ENCODE measurements at places on chromosomes 7 and 10.

DNA sequence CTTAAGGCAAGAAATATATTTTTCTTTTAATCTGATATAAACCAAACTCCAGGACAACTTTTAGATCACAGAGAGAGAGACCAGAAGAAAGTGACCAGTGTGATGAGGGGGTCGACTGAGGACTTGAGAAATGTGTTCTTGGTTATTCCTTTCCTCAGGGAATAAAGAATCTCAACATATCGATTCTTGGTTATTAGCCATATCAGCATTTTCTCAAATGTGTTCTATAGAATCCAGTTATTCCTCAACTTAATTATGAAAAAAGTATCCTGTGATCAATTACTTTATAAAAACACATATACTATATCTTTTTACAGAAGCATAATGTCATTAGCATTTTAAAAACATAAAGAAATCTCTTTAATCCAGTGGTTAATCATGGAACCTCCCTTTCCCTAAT lies 222.1 kb upstream of the FAM3C start:
- no peak for ATAC-seq

DNA sequence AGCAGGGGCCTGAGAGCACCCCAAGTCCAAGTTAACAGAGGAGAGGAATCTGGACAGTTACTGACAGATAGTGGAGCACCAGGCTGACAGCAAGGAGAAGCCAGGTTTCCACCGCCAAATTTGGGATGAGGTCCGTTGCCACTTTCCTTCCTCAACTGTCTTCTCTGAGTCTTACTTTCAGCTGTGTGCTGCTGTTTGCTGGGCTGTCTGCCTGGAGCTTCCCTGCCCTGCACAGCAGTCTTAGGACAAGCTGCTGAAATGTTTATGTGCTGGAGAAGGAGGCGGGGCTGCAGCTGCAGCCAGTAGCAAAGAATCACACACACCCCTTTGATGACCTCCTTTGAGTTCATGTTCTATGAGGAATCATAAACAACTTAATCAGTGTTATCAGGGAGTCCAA lies 17.4 kb upstream of the CYP3A7 start:
- no peak for ATAC-seq

DNA sequence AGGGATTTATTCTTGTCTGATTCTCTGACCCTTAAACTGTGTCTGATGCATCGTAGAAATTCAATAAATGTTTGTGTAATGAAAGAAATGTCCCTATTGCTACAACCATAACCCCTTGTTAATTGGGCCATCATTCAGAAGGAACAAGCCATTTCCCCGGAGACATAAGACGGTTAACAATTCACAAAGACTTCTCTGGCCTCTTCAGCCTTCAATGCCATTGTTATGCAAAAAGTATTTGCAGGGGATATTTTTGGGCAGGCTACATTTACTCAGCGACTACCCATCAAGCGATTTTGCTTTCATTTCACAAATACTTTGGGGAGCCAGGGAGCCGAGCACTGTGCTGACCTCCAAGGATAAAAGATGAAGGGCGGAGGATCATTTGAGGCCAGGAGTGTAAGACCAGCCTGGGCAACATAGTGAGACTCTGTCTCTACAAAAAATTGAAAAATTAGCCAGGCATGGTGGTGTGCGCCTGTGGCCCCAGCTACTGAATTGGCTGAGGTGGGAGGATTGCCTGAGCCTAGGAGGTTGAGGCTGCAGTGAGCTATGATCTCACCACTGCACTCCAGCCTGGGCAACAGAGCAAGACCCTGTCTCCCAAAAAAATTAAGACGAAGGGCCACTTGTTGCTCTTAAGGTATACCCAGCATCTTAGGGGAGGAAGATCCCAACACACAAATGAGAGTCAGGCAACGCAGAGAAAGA lies 20.0 kb upstream of the SDK1 start:
- no peak for ATAC-seq

- no peak for ATAC-seq
Observed at GRCh38 chr10:132988988-132989387, 46.6 kb upstream of the CFAP46 start.

DNA sequence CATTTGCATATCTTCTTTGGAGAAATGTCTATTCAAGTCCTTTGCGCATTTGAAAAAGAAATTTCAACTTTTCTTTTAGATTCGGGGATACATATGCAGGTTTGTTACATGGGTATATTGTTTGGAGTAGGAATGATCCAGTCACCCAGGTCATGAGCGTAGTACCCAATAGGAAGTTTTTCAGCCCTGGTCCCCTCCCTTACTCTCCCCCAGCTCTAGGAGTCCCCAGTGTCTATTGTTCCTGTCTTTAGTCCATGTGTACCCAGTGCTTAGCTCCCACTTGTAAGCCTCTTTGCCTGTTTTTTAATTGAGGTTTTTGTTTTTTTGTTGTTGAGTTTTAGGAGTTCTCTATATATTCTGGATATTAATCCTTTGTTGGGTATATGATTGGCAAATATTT lies 63.3 kb downstream of the SND1 start:
- ATAC-seq = no peak

GRCh38 chr7:131688738-131689661 lies 132.6 kb upstream of the PODXL start:
- peak; percentile 52 for ATAC-seq

DNA sequence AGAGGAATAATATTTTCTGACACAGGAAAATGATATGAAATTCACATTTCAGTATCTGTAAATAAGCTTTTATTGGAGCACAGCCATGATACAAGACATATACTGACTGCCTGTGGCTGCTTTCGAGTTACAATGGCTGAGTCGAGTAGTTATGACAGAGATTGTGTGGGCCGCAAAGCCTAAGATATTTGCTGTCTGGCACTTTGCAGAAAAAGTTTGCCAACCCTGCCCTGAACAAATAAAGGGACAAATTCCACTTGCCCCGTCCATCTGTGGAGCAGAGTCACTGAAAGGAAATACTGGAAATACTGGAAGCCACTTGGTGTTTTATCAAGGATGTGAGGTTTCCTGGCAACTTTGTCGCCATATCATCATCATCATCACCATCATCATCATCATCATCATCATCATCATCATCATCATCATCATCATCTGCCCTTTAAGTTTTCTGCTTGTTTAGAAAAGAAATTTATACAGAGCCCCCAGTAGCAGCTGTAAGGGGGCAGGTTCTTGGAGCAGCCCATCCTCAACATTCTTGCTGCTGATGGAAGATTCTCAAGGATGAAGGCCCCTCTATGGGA lies 85.8 kb downstream of the TCF7L2 start:
- ATAC-seq = no peak

DNA sequence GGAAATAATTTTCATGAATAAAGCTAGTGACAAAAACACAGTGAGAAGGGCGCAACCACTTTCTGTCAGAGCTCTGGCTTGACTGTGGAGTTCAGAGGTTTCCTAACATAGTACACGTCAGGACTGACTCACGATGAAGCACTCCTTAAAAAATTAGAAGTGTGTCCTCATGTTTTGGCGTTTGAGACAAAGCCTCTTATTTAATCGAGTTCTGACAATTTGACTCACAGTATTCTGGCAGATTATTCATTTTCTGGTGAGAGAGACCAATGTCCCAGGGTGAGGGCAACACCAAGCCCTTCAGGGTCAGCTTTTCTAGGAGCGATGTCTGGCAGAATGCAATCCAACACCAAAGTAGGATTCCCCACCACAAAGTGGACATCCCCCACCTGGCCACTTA lies 108.7 kb downstream of the DIP2C start:
- no peak for ATAC-seq

DNA sequence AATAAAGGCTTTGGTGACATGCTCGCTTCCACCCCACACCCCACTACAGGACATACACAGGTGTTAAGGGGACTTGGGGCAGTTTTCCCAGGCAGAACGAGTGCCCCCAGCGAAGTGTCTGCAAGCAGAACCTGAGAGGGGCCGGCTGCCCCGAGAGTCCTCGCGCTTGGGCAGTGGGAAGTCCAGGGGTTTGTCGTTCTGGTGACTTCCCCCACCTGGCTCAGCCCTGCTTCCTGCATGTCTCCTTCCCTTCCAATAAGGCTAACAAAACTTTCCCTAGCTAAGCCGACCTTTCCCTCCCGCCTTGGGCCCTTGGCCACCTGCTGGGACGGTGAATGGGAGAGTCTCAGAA lies 916 bp downstream of the VWA2 start:
- no peak for ATAC-seq

- peak; percentile 36 for ATAC-seq
Observed at GRCh38 chr7:20220921-20221547, 3.9 kb upstream of the MACC1 start.

DNA sequence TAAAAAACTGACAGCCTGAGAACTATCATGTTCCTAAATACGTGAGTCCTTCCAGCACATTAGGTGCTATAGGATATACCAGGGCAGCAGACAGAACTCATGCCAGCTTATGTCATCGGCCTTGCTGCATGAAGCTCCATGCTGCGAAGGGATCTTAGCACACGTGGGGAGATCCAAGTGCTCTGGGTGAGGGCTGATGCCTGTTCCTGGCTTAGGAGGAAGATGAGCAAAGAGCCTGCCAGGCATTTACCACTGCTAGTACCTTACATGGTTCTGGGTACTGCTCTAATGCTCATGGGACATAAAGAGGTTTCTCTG lies 43.2 kb downstream of the SVIL start:
- ATAC-seq = no peak

DNA sequence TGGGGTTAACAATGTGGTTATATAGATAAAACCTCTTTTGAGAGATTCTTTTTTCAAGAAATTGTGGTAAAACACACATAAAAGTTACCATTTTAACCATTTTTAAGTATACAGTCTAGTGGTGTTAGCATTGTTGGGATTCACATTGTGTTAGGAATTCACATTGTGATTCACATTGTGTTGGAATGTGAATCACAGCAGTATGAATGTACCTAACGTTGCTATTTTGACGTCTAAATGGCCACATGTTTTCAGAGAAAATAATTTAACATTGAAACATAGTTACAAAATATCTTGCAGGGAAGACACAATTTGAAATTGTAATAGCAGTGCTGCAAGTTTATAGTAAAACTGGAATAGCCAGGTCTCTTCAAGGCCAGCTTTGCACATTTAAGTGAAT lies 129.0 kb downstream of the BICC1 start:
- no peak for ATAC-seq

DNA sequence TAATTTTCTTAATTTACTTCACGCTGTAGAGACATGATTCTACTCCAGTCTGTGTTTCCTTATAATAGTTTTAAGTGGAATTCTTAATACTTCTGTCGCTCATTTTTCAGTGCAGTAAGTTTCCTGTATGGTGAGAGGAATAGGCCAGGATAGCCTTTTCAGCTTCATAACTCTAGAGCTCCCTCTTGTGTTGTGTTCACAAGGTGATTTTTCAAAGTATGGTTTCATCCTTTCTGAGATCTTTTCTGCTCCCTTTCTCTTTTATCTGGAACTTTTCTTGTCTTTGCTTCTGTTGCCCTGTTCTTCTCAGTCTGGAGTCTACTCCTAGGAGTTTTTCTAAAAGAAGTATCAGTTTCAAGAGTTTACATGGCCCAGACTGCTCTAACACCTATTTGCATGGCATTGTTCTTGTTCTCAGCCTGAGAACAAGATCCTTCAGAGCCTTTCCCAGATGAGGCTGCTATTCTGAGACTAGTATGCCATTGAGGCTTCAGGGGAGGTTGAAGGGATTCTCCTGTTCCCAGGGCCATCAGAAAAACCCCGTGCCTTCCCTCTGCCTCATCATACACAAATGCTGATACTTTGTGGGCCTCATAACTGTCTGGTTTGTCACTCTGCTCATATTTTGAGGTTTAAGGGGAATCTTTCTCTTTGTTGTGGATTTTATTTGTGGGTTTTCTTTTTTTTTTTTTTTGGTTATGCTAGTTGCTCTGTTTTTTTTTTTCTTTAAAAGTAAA lies 21.8 kb downstream of the NET1 start:
- no peak for ATAC-seq

DNA sequence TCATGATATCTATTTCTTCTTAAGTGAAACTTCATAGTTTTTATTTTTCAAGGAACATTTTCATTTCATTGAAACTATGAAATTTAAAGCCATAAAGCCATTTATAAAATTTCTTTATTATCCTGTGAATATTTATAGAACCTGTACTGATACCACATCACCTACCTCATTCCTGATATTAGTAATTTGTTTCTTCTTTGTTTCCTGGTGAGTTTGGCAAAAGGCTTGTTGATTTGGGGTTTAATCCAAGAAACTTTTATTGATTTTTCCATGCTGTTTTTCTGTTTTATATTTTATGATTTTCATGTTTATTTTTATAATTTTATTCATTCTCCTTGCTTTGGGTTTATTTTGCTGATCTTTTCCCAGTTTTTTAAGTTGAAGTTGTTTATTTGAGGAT lies 669.4 kb downstream of the NXPH1 start:
- ATAC-seq = no peak

GRCh38 chr7:134737566-134738345 lies 41.7 kb upstream of the CALD1 start:
- peak; percentile 80 for ATAC-seq

- no peak for ATAC-seq
Observed at GRCh38 chr10:24720096-24720495, 3.6 kb downstream of the ARHGAP21 start.

DNA sequence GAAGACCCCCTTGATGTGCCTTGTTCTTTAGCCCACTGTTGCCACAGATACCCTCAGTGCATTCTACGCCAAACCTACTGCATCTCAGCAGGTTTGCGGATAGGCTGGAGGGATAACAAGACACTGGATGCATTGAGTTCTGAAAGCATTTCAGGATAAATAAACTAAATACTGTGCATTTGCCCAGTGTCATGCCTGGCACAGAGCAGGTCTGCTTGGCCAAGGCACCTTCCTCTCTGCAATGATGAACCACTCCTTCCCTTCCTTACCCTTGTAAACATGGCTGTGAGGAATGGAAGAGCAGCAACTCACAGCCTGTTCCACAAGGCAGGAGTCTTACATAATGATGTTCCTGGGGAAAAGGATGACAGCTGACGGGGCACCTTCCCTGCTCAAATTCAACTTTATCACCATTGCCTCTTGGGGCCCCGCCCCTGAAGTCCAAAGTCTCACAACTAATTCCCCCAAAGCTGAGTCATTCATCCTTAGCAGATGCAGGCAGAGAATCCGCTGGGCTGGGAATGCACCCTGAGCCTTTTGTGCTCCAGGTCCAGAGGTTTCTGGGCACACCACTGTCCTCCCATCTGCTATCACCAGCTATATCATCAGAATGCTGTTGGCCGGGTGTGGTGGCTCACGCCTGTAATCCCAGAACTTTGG lies 11.6 kb downstream of the DDX56 start:
- no peak for ATAC-seq

- no peak for ATAC-seq
Observed at GRCh38 chr7:30764030-30764975, 6.9 kb upstream of the MINDY4 start.

- no peak for ATAC-seq
Observed at GRCh38 chr10:22568928-22569327, 145.4 kb downstream of the PIP4K2A start.

DNA sequence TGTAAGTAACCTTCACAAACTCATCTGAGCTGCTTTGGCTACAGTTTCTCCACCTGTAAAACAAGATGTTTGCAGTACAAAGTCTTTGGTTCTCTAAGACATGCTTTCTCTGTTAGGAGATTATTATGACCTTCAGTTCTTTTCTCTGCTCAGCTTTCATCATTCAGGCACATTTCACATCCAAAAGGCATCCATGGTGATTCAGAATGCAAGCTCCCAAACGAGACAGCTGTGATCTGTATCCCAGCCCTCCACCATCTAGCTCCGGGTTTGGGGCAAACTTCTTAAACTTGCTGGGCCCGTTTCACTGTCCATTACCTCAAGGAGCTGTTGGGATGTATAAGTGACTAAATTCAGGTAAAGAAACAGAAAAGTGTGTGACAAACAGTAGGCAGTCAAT lies 95.8 kb upstream of the COL1A2 start:
- ATAC-seq = no peak
